Fibroblast of skin of right quadriceps (primary cell): ENCODE measurements at places on chromosomes 11 and 22.

GRCh38 chr22:40416267-40416570 is 45.8 kb downstream of the SGSM3 start:
- DNase-seq: no peak

DNA sequence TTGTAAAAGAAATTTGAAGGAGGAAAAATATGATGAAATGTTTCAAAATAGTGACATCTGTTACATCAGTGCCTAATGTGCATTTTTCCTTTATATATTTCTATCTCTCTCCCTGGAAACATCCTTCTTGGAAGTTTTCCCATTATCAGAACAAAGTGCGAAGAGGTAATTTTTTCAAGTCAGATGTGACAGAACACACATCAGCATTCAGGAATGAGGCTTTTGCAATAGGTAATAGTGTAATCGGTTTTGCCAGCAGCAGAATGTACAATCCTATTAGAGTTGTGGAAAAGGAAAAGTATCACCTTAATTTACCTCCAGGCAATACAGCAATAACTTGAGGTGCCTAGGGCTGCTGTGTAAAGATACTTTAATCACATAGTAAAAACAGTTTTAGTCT is 275.8 kb downstream of the FAT3 start:
- DNase-seq: peak; percentile 40

DNA sequence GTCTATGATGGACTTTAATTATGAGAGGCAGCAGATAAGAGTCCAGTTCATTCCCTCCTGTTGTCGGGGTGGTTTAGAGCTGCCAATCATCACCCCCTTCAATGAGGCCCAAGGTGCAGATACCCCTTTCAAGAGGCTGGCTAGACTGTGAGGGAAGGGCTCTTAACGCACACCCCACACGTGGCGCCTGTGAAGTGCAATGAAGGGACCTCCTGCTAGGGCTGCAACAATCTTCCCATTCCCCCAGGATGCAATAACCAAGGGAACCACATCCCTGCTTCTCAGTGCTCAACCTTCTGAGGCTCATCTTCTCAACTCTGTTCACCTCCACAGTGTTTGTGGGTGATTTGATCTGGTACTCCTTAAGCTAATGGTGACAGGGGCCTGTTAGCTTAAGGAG is 19.0 kb downstream of the TENM4 start:
- DNase-seq: no peak

- no peak for DNase-seq
These were observed 688.7 kb downstream of the ETS1 start for GRCh38 chr11:127898422-127899365.

DNA sequence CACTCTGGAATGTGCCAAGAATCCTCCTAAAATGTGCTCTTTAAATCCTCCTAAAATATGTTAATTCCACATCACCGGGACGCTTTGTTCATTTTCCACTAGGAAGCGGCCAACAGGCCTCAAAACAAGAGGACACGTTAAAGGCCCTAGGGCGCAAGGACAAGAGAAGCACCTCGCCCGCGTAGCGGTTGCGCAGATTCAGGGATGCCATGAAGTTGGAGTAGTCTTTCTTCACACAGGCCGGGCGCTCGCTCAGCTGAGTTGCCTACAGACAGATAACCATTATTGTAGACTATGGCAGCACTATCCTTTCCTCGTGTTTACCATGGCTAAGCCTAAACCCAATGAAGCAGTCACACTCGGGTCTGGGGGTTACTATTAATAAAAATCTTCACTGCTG is 29.5 kb upstream of the SERPIND1 start:
- no peak for DNase-seq

DNA sequence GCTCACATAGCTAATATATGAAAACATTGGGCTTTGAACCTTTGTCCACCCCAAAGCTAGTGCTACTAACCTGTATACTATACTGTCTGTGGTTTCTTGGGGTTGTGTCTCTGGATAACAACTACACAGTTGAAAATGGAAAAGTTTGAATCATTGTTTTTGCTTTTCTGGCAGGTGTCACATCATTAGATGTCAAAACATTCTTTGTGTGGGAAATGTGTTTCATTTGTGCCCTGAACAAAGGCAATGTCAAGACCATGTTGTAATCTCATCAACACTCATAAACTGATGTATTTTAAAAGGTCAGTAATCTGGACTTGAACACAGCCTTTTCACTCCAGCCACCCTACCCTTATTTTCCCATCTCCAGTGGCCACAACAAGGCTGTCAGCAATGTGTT is 16.5 kb downstream of the SYT13 start:
- DNase-seq: no peak

GRCh38 chr11:116326146-116326545 is 446.6 kb downstream of the BUD13 start:
- no peak for DNase-seq

DNA sequence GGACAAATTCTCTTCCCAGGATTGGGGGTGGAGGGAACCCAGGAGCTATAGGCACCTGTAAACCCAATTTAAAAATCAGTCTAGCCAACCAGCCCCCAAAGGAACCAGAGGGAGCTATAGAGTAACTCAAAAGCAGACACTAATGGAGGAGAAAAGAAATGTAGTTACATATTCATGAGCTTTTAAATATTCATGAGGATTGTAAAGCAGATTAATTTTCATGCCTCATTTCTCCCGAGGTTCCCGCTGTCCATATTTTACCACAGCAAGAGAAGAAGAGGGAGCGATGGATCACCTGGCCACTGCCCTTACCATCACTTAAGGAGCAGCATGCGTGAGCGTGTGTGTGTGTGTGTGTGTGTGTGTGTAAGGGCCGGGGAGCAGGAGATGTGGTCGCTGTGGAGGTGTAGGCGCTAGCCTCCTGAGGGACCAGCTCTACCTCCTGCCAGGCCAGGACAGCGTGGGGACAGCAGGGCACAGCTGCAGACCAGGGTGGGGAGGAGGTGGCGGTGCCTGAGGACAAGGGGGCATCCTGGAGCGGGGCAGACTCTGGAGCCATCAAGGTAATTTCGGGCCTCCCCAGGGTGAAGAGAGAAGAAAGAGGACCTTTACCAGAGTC is 100.7 kb upstream of the THY1 start:
- DNase-seq: no peak

- DNase-seq: no peak
These were observed 400.3 kb downstream of the MIAT start for GRCh38 chr22:27057717-27058116.

- DNase-seq: peak; percentile 65
These were observed 88.6 kb downstream of the ETS1 start for GRCh38 chr11:128498721-128499245.

- peak; percentile 81 for DNase-seq
These were observed 47.1 kb downstream of the ADM start for GRCh38 chr11:10351765-10352641.

DNA sequence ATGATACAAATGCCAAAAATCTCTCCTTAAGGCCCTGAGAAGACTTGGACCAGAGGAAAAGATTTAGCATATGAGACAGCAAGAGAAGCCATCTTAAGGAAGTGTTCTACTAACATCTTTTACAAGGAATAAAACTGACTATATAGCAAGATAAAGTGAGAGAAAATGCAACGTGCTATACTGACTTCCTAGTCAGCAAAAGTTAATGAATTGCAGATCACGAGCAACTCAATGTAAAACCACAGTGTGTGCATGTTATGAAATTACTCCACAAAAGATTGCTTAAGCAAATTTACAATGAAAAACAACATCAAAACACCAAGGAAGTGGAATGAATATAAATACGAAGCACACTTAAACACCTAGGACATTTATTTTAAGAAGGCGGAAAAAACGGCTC is 187.5 kb downstream of the CADM1 start:
- DNase-seq: peak; percentile 51

GRCh38 chr11:13983081-13983751 is 20.7 kb downstream of the SPON1 start:
- DNase-seq: peak; percentile 42

- no peak for DNase-seq
These were observed 158.5 kb downstream of the CCDC34 start for GRCh38 chr11:27204529-27204928.

DNA sequence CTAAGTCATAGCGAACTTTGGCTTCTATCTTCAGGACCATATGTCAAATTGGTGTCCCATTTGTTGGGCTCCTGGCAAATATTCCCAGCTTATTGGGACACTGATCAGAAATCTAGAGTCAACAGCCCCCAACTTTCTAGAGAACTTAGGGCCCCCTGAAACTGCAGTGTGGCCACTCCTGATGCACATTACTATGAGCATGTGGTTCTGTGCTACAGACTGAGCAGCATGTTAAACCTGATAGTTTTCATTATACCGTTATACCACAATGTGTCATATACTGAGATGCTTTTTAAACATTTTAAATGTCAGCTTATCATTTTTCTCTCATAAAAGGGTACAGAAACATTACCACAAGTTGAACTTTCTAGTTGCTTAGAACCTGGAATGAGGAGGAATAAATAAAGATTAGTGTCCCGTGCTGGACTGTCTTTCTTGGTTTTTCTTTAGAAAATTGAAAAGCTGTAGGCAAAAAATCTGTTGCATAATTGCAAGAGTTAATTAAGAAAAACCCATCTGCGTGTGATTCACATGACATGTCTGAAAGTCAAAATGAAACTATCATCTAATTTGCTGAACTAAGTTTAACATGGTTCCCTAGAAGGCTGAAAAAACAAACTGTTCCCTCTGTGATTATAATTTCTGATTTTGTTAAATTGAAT is 16.4 kb upstream of the CTSC start:
- no peak for DNase-seq

DNA sequence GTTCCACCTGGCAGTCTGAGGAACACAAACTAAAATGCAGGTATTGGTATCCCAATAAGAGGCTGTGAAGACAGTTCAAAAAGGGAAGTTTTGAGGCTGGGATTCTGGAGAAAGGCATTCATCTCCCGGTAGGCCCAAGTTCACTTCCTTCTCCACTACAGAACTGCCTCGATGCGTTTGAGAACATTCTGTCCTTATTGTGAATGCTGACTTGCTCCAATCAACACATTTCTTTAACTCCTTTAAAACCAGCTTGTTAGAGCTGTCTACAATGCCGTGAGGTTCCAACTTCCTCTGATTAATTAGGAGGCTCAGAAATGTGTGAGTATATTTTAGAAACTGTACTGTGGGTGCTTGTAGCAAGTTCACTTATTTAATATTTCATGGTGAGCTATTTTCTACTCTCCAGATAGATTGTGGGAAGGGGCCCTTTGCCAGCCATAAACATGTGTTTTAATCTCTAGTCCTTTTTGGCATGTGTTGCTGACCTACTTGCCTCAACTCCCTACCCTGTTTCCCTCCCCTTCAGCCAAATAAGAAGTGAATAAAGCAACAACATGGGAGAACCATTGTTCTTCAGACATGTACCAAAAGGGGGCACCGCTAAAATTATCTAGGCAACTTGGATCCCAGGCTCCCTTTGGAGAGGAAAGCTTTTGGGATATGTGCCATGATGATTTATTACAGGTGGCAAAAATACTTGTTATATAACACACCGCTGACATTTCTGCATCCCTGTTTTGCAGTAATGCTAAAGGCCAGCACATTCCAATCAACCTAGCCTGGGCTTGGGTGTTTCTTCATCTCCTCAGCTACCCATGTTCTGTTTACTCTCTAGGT is 245.6 kb downstream of the BLID start:
- peak; percentile 31 for DNase-seq

GRCh38 chr11:77086521-77087472 is 15.8 kb upstream of the OMP start:
- DNase-seq: no peak

DNA sequence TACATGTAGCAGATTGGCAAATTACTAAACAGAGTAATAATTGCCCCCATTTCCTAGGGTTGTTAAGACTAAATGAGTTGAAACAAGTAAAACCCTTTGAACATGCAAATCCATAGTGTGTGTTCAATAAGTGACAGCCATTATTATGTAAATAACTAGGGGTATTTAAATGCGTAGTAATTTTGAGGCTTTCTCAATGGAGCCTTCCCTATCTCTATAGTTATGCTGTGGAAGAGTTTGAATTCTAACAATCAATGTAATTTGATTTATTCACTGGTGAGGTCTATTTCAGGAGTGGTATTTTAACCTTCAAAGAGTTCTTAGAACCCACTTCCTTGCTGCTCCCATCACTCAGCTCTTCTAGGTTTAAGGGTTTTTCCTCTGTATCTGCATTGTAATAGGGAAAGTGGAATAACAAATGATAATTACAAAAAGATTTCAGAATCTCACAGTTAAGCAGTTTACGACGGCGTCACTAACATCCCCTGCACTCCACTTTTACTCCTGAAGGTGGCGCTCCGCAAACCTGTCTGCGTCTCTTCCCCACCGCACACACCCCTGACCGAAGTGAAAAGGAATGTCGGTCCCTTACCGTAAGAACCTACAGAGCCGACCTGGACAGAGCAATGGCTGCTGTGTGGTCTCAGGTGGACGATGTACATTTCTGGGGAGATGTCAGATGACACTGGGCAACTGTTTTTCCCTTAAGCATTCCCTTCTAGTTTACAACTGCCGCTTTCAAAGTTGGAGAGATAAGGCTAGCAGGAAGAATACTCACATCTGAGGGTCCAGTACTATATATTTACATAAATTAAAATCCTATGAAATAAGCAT is 80.8 kb downstream of the ZC3H12C start:
- DNase-seq: peak; percentile 58

DNA sequence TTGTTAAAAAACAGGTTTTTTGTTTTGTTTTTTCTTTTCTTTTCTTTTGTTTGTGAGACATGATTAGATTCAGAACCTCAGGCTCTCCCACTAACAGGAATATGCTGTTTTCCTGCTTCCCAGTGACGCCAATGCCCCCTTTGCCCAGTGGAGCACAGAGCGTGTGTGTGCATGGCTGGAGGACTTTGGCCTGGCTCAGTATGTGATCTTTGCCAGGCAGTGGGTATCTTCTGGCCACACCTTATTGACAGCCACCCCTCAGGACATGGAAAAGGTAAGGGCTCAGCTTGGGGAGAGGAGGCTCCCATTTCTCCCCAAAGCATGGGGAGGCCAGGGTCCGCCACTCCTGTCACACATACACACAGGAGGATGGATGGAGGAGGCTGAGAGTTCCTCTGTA is 25.0 kb downstream of the CYB5R2 start:
- no peak for DNase-seq

GRCh38 chr11:44267750-44268613 is 42.0 kb downstream of the ALX4 start:
- no peak for DNase-seq

DNA sequence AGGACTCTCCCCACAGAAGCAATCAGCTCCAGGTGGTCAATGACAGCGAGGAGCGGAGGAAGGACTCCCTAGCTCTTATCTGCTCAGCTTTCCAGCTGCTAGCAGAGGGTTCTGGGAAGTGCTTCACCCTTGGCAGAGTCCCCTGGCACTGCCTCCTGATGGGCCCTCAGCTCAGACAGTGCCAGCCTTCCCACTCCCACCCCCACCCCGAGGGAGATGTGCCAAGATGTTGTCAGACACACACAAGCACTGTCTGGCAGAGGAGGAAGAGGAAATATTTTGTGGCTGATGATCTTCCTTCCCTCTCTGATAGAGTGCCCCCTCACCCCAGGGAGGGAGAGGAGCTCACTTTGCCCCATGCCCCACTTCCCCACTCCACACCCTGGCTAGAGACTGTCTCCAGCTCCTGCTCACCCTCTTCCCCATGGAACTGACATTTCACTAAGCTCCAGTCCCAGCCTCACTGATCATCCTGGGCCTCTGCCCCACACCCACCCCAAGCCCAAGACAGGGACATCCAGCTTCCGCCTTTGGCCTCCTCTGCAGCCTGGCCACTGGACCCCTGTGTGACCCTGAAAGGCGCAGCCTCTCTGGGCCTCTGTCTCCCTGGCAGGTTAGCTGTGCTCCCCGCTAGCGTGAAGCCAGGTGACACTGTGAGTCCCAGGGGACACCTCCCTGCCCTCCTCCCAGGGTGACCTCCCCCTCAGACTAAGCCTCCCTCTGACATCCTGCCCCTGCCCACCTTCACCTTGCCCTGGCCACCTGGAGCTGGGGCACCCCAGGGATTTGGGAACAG is 44.5 kb downstream of the SLCO2B1 start:
- DNase-seq: no peak
